GM12864 (cell line): ENCODE measurements at places on chromosomes 4 and X.

DNA sequence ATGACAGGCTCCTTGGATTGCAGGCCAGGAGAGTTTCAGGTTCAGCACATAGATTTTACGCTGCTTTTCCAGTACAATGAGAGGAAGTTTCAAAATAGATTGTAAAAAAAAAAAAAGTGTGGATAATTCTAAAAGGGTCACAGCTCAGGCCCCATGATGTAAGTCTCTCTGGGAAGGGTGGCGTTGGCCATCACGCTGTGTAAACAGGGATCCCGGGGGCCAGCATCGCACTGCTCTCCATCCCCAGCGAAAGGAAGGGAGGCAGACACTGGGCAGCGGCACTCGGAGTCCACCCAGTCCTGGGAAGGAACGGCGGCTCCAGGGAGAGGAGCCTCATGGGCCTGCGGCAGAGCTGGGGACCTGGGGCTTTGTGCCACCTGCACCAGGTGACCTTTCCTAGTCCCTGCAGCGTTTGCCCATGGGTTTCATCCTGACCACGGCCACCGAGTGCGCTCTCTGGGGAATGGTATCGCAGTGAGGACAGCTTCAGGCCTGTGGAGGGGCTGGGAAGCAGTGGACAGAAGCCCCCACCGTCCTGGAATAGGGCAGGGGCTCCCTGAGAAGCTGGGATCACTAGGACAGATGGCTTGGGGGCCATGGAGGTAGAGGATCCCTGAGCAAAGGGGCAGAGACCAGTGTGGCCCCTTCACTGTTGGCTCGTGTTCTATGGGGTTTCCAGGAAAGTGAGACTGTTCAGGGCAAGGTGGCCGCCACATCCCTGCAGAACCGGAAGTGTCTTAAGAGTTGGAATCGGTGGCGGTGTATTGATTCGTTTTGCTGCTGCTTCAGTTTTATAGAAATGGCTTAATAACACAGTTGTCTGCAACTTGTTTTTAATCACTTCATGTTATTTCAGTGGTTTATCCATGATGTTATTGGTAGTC, 38.9 kb downstream of the RGS12 start:
- DNase-seq = no peak

DNA sequence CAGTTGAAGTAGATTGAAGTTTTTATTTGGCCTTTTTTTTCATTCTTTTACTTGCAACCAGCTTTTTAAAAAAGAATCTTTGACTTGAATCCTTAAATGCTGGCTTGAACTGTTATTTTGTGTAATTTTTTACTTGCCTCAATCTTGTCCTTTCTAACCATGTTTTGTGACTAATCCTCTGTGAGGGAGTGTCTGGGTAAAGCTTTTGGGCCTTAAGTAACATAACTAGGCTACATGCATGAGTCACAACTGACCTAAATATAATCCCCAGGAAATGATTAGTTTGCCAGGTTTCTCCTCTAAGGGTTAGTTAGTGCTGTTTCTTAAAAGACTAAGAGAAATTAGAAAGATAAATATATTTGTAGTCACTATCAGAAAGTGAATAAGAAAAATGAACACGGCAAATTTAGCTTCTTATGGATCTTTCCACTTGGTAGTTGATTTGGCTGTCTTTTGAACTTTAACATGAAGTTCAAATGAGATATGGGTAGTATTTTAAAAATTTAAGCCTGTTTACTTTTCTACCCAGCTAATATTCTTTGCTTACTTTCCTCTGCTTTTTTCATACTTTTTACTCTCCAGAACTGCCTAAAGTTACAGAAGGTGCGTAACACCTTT, 13.0 kb downstream of the EXOC1 start:
- peak; percentile 43 for DNase-seq

GRCh38 chrX:140507982-140508305, 3.1 kb upstream of the SOX3 start:
- no peak for DNase-seq

DNA sequence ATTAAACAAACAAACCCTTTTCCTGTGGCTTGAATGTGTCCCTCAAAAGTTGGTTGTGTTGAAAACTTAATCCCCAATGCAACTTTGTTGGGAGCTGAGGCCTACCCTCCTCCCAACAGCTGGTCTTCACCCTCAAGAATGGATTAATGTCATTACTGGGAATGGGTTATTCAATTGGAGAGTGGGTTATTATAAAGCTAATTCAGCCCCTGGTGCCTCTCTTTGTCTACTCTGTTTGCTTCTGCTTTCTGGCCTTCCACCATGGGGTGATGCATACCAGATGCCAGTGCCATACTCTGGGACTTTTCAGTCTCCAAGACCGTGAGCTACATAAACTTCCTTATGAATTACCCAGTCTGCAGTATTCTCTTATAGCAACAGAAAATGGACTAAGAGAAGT, 706.5 kb downstream of the CCSER1 start:
- no peak for DNase-seq

DNA sequence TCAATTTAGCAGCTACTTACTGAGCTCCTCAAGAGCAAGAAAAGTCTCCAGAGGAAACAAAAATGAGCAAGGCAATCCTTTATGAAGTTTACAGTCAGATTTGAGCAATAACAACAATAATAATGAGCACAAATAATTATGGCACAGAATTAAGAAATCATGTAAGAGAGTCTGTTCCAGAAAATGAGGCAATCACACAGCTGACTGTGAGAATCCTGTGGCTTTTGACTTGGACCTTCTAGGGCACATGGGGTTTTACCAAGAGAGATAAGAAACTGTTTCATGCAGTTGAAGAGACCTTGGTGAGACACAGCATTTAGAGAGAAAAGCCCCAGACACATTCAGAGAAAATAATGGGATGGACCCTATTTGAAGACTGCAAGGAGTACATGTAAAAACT, 362.6 kb upstream of the MAGEB2 start:
- no peak for DNase-seq

- DNase-seq = no peak
These were observed 115.1 kb upstream of the SFRP2 start for GRCh38 chr4:153904011-153904410.

- no peak for DNase-seq
These were observed 94.8 kb downstream of the MID1 start for GRCh38 chrX:10525381-10526120.

DNA sequence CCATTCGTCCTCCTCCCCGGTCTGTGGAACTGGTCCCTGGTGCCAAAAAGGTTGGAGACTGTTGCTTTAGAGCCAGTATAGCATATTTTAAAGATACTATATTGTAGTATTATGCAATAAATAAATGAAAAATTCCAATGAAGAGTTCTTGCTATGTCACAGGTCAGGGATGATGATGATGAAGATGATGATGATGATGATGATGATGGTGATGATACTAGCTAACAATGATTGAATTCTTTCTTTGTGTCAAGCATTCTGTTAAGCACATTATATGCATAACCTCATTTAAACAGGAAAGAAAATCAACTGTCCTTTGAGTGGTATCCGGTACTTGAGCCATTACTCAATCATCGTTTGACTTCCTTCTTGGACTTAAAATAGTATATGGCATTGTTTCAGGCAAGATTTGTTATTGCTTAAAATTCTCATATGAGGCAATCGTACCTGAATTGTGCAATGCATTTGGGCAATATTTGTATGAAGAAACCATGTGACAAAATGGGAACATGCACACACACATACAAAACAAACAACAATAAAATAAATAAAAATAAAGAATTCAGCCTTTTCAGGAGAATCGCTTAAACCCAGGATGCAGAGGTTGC, 22.8 kb upstream of the TLR2 start:
- DNase-seq = no peak

DNA sequence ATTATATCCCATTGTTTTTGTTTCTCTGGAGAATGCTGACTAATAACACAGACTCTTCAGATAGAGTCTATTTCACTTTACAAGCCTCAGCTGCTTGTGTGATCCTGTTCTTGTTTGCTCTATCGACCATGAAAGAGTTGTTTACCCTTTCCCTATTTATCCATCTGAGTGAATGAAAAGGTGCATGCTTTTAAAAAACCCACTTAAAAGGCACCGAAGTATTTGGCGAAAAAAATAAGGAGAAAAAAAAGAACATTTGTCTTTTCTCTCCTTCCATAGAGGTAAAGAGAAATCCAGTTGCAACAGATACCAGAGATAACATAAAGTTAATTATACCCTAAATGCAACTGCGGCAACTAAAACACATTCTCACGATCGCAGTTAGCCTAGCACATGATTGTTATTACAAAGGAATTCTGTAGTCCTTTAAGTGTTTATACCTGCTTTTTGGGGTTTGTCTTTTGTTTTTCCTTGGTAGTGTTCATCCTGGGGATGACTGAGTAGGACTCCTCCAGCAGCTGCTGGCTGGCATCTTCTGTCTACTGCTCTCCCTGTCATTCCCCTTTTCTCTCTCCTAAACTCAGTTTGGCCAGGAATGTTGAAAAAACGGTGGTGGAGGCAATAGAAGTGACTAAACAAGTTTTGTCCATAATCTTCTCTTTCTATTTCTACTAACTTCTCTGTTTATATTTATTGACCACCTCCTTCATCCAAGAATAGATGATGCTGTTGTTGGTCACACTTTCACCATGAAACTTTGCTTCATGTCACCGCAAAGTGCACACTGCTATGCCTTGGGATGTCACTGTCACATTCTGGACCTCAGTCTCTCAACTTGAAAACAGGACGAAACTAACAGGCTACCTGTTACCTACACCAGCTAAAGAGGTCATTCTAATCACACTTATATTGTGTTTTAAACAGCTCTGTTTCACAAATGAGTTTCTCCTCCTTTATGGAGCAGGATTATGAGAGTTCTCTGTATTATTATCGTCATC, 41.9 kb upstream of the FRAS1 start:
- no peak for DNase-seq
